ENCODE measurements at places on chromosomes 11 and 22. TPM values are rescaled to one million over a fixed set of nuclear protein-coding genes. Genes with fewer than 3 reads are reported as not detected.

DNA sequence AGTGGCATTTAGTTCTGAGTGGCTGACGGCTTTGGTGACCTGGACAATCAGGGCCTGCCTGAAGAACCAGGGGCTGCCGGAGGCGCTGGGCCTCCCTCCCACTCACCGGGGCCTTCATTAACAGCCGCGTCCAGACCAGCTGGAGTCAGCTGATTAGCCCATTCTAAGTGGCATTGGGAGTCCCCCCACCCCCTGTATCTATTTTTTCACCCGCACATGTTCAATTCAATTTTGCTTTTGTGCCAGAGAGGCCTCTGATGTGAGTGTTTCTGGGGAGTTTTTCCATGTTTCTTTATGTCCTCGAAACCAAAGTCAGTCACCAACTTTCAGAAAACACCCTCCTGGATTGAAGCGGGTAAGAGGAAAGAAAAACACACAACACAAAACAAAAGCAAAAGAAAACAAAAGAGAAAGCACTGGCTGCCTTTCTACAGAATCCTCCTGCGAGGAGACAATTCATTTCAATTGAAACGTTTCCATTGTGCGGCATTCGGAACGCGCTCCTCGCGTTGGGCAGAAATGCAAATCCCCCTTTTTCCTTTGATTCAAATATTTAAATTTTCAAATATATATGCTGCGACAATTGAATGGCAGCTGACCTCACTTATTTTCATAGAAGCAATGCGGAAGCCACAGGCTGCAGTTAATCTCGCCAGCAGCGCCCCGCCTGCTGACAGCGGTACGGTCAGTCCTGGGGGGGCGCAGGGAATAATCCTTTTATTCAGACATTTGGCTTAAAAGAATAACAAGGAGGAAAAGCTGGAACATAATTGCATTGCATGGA is 17.7 kb downstream of the CDKN1C start:
- no peak overlapping the region for H3K4me3 ChIP-seq
- H3K36me3 ChIP-seq, result no peaks in the 10 kb centered on the region
- no peak for DNase-seq
- H3K27ac ChIP-seq, result no peak overlapping the region
- H3K4me1 ChIP-seq, result no peaks in the 10 kb centered on the region

- H3K27ac ChIP-seq, result no peak overlapping the region
- no peak overlapping the region for H3K4me3 ChIP-seq
- H3K4me1 ChIP-seq, result peaks cover 8% of the 10 kb centered on the region
Observed at GRCh38 chr11:83542861-83543260, 256.7 kb upstream of the CCDC90B start.

DNA sequence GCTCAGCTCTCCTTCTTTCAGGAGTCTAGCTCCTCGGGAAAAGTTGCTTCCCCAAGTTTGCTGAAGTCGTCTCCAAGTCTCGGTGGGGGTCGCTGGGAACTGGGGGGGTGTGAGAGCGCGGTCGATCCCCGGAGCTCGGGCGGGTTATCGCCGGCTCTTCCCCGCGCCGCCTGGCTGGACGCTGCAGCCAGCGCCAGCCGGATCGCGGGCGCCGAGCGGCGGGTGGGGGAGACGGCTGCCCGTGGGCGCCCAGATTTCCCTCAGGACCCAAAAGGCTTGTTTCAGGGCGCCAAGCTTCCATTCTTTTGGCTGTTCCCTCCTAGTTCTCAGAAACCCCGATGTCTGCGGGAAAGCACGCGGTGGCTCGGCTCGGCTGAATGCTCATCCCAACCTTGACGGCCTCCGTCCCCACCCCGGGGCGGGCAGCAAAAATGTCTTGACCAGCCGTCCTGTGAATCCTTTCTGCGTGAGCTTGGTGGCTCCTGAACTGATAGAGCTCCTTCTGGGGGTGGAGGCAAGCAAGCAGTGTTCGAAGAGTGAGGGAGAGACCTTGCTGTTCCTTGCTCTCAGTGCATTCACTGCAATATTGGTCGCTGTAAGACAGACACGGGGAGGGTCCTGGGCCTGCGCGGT is 1.7 kb downstream of the ZBTB16 start:
- no peaks in the 10 kb centered on the region for H3K4me1 ChIP-seq
- H3K36me3 ChIP-seq, result no peaks in the 10 kb centered on the region
- H3K27me3 ChIP-seq, result peaks cover 49% of the 10 kb centered on the region
- DNase-seq, result no peak

- H3K4me1 ChIP-seq, result no peaks in the 10 kb centered on the region
- H3K36me3 ChIP-seq, result no peaks in the 10 kb centered on the region
- H3K27me3 ChIP-seq, result no peaks in the 10 kb centered on the region
- H3K4me3 ChIP-seq, result no peak overlapping the region
- no peak for DNase-seq
Observed at GRCh38 chr11:121119440-121119839, 18.4 kb downstream of the TECTA start.

- DNase-seq, result peak; percentile 68
- peak overlapping the region; percentile 69 for H3K4me3 ChIP-seq
- H3K36me3 ChIP-seq, result no peaks in the 10 kb centered on the region
Observed at GRCh38 chr22:17781319-17782031, 7.2 kb upstream of the BID start.

- H3K36me3 ChIP-seq, result no peaks in the 10 kb centered on the region
- no peaks in the 10 kb centered on the region for H3K4me1 ChIP-seq
- H3K27ac ChIP-seq, result no peak overlapping the region
- H3K27me3 ChIP-seq, result no peaks in the 10 kb centered on the region
Observed at GRCh38 chr11:109338131-109338530, 83.9 kb upstream of the C11orf87 start.

DNA sequence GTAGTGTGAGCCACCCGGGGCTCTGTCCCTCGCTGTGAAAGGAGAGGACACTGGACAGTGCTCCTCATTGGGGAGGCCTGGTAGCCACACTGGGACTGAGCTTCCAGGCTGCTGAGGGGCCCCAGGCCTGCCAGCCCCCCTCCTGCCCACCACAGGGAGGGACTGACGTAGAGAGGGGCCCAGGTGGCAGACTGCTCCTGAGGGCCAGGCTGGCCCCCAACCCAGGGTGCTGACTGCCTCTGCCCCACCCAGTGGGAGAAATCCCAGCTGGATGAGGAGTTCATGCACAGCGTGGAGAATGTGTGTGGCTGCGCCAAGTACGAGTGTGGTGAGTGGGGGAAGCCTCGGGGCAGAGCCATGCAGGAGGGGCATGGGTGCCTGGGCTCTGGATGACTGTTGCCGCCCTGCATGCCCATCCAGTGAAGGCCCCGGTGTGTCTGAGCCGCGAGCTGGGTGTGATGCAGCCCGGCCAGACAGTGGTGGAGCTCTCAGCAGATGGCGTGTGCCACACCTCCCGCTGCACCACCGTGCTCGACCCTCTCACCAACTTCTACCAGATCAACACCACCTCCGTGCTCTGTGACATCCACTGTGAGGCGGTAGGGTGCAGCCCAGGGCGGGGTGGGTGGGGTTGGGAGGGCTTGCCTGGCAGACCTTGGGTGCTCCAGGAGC is 78.7 kb upstream of the MYOD1 start:
- no peaks in the 10 kb centered on the region for H3K36me3 ChIP-seq
- H3K4me1 ChIP-seq, result no peaks in the 10 kb centered on the region
- no peak overlapping the region for H3K4me3 ChIP-seq
- H3K27me3 ChIP-seq, result no peaks in the 10 kb centered on the region
- DNase-seq, result no peak

- peaks cover 12% of the 10 kb centered on the region for H3K4me1 ChIP-seq
- DNase-seq, result no peak
- no peak overlapping the region for H3K4me3 ChIP-seq
Observed at GRCh38 chr22:33112580-33112979, 54.4 kb upstream of the SYN3 start.

GRCh38 chr11:46278387-46279125 is 1.1 kb downstream of the CREB3L1 start:
- H3K27me3 ChIP-seq, result peaks cover 43% of the 10 kb centered on the region
- peaks cover 11% of the 10 kb centered on the region for H3K4me1 ChIP-seq
- H3K4me3 ChIP-seq, result peak overlapping the region; percentile 32
- peak; percentile 63 for DNase-seq

DNA sequence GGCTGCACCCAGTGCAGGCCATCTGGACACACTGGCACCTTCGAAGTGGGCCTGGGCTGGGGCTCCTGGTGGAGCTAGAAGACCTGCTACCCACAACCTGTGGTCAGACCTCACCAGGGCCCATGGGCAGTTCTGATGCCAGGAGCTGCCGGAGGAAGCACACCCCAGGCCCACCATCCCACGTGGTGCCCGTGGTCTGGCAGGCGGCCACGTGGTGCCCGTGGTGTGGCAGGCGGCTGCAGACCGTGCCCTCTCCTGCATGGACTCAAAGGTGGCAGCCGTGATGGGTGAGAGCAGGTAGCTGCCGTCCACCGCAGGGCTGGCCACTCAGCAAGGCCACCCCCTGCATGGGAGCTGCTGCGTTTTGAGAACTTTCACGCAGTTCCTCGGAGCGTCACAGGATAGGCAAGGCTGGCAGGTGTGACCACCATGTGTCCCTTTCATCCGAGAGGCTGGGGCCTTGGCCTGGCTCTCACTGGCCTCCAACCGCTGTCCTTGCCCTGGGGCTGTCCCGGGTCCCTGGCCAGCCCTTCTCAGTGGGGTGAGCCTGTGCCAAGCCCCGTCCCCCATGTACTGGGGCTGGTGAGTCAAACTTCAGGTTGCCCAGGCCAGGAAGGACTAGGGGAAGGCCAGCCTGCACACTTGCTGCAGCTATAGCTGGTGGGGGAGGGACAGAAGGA is 3.9 kb upstream of the IL17REL start:
- H3K27me3 ChIP-seq, result no peaks in the 10 kb centered on the region
- DNase-seq, result no peak
- peak overlapping the region; percentile 60 for H3K4me3 ChIP-seq
- H3K27ac ChIP-seq, result no peak overlapping the region

- no peaks in the 10 kb centered on the region for H3K27me3 ChIP-seq
- H3K4me1 ChIP-seq, result no peaks in the 10 kb centered on the region
- DNase-seq, result no peak
- H3K36me3 ChIP-seq, result no peaks in the 10 kb centered on the region
- H3K27ac ChIP-seq, result no peak overlapping the region
Observed at GRCh38 chr11:27571154-27571810, 64.7 kb upstream of the LIN7C start.

- no peaks in the 10 kb centered on the region for H3K36me3 ChIP-seq
- no peak within 1 kb of the TSS for H3K4me3 ChIP-seq
- no peak within 1 kb of the TSS for H3K27ac ChIP-seq
- no peak for DNase-seq
Observed at GRCh38 chr22:22520020-22520656, at the start of gene ZNF280A. ZNF280A (minus strand) TSS chr22:22520270; CDS start chr22:22515630, 4,640 bp downstream.

The SLC22A8 gene
- not detected for total RNA-seq

The MMP27 gene
- total RNA-seq, result not detected

The WNT7B gene
- total RNA-seq, result not detected

The STIP1 gene
- 246 TPM for total RNA-seq

The SCN4B gene
- 0.53 TPM for total RNA-seq

The DUSP8 gene
- total RNA-seq, result 5.1 TPM

The SCO2 gene
- 8.3 TPM for total RNA-seq

The SAA2 gene
- total RNA-seq, result 0.38 TPM

The ART1 gene
- not detected for total RNA-seq

The KCNJ1 gene
- not detected for total RNA-seq

The MAML2 gene
- 34.6 TPM for total RNA-seq
